ENCODE measurements at places on chromosomes 13 and 19.

DNA sequence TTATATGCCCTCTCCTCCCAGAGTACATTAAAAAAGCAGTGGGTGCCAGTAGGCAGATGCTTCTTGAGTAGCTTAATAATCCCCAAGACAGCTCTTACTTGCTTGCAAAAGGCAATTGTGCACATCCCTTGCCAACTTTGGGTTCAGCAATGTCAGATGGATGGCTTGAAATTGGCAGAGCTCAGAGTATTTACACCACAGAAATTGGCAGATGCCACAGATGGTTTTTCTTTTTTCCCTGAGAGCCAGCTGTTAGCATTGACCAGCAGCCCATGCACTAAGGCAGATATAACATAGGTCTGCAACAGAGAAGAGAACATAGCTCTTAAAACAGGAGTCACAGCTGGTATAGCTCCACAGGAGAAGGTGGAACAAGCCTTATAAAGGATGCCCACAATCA, 18.4 kb upstream of the RNASEH2B start:
- no peak for DNase-seq

DNA sequence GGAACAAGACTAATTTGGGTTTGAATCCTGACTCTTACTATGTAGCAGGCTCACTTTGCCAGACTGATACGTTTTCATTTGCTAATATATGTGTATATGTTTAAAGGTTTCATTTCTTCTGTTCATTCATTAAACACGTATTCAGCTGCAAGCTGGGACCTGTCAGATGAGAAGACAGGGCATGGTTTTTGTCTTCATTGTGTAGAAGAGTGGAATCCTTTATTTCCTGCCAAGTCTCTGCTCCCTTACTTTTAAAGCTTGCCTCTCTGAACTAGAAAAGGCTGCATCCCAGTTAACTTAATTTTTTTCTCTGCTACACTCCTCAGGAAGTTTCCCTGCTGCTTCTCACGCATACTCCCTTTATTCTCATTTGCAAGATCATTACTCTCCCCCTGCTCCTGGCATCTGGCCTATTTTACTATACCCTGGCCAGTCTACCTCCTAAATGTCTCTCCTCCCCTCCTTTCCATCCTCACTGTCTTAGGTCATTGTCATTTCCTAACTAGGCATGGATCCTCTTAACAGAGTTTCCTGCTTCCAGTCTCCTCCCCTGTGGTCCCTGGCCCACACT, 141.0 kb upstream of the TMTC4 start:
- no peak for DNase-seq

GRCh38 chr13:105177265-105177900, 1358.1 kb downstream of the EFNB2 start:
- DNase-seq, result no peak

DNA sequence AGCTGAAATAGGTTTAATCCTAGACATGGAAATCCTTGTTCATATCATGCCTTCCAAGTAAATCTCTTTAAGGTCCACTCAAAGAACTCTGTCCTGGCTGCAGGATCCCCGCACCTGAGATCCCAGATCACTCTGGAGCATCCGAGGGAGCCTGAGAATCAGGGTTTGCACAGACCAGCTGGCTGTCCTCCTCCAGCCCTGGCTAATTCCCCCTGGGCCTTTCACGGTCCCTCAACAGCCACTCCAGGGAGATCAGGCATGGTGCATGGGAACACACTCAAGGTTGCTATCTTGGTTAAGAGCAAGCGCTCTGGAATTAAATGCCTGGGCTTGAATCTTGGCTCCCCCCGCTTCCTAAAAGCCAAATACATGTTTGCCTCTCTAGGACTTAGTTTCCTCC, 130.8 kb downstream of the IRS2 start:
- DNase-seq, result no peak

- no peak for DNase-seq
Observed at GRCh38 chr13:109333893-109334651, 452.3 kb downstream of the IRS2 start.

DNA sequence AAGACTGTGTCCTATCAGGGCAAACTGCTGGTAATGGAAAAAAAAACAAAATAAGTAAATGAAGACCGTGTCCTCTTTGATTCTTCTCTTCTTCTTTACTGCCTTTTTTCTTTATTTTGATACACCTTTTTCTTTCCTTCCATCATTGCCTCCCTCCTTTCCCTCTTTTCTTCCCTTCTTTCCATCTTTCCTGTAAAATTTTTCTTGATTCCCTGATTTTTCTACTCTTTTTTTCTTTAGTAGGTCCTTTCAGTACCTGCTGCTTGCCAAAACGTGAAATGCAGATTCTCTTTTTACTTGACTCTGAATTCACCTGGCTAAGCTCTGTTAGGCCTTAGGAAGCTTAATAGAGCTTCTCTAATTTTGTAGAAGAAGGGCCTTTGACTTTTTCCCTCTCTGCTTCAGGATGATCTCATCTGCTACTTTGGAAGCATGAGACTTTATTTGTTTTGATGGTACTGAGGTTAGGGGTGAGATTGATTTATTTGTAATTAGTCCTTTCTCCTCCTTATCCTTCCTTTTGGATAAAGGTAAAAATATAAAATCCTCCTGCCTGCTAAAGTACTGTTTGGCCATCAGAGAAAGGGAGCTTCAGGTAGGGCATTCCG, 19.2 kb downstream of the LSM14A start:
- DNase-seq, result no peak

GRCh38 chr19:43538922-43539321, 5.9 kb downstream of the ZNF575 start:
- no peak for DNase-seq

DNA sequence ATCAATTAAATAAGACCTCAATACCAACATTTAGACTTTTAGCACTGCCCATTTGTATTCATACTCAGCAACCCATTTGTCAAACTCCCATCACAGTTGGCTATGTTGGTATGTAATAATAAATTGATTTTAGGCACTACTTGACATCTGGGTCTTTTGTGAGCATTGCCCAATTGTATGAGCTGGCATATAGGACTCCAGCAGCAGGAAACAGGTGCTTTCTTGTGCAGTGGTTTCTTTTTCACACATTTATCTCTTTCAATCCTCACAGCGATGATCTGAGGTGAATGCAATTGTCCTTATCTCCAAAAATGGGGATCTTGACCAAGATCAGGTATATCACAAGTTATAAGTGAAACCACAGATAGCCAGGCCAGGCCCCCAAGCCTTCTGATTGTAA, 96.9 kb upstream of the OXGR1 start:
- no peak for DNase-seq

- no peak for DNase-seq
Observed at GRCh38 chr13:24192057-24192810, 31.7 kb downstream of the SPATA13 start.

- DNase-seq, result no peak
Observed at GRCh38 chr13:69955271-69955670, 152.4 kb upstream of the ATXN8OS start.

DNA sequence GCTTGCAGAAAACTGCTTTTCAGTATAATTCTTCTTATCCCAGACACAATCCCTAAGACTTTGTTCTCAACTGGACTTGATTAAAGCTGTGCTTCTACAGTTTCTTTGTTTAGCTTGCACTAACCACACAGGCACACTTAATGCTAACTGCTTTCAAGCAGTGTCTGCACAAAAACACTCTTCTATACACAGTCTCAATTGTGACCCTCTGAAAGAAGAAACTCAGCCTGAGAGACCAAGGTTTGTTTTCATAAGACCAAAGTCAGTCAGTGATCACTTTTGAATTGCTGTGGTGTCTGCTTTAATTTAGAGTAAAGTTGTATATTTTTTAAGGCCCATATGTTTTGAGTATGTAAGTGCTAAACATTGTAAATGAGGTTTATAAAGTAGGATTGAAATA, 431.2 kb downstream of the KCTD12 start:
- DNase-seq, result no peak

- DNase-seq, result no peak
Observed at GRCh38 chr19:24069905-24070657, 16.9 kb upstream of the ZNF254 start.

All from NCI-H1417 treated with DMSO at 0.1 percent for 48 hours (cell line).